ENCODE measurements at places on chromosomes 5 and 9.

DNA sequence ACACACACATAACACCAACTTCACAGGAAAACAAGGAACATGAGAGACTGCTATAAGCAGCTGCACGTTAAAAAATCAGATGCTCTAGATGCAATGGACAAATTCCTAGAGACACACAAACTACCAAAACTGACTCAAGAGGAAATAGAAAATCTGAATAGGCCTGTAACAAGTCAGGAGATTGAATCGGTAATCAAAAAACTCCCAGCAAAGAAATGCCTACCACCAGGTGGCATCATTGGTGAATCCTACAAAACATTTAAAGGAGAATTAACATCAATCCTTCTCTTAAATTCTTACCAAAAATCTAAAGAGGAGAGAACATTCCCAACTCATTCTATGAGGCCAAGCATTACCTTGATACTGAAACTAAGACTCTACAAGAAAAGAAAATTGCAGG is 54.9 kb downstream of the NDST1 start:
- DNase-seq, result peak; percentile 28

- no peak for DNase-seq
Observed at GRCh38 chr9:95772320-95773052, 103.0 kb upstream of the ERCC6L2 start.

GRCh38 chr5:141785135-141785534 is 93.1 kb downstream of the PCDH1 start:
- no peak for DNase-seq

GRCh38 chr9:79705704-79706103 is 133.9 kb downstream of the TLE4 start:
- no peak for DNase-seq

GRCh38 chr5:122874179-122874875 is 28.9 kb downstream of the SNX24 start:
- DNase-seq, result no peak

GRCh38 chr5:163894645-163895044 is 389.2 kb downstream of the MAT2B start:
- DNase-seq, result no peak

DNA sequence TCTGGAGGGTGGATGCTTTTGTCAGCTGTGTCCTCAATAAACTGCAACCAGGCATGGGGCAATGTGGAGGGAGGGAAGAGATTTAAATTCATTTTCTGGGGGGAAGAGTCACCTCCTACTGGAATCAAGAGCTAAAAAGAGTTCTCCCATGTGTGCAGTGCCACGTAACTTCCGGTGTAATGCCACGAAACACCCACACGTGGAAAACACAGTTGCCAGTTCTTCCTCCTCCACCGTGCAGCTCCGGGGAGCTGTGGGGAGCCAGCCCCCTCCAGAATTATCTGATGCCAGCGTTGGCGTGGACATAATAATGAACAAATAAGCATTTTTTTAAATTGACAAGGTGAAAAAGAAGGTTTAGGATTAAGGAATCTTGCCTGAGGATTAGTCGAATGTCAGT is 32.1 kb upstream of the MED10 start:
- DNase-seq, result no peak

GRCh38 chr5:58156973-58157701 is 302.7 kb downstream of the PLK2 start:
- no peak for DNase-seq

- DNase-seq, result no peak
Observed at GRCh38 chr5:155299386-155300005, 285.9 kb downstream of the KIF4B start.

GRCh38 chr5:2175041-2175440 is 292.3 kb upstream of the IRX4 start:
- no peak for DNase-seq

DNA sequence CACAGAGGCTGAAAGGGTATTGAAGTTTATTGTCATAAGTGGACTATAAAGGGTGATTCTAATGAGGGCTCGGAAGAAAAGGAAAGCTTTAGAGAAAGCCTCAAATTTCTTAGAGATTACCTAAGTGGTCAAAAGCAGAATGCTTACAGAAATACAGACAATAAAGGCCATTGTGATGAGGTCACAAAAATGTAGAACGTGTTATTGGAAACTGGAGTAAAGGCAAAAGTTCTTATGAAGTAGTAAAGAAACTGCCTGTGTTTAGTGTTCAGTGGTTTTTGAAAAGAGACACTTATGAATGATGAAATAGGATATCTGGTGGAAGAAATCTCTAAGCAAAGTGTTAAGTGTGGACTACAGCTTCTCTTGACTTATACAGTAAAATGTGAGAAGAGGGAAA is 726.9 kb downstream of the DNAH5 start:
- DNase-seq, result no peak

- no peak for DNase-seq
Observed at GRCh38 chr5:116518423-116518822, 56.2 kb downstream of the SEMA6A start.

DNA sequence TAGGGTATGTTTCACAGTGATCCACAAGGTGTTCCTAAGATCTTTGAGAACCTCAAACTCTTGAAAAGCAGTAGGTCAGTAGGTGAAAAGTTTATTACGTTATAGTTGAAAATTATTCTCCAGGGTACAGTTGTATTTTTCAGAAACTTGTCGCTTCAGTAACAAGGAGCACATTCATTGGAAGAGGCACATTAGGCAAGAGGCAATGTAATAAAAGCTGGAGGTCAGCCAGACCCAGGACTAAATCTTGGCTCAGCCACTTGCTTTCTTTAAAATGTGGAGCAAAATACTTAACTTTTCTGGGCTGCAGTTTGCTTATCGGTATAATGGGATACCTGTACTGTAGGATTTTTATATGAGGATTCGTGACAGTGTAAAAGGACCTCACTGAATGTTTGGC is 45.6 kb downstream of the TLE4 start:
- no peak for DNase-seq

- no peak for DNase-seq
Observed at GRCh38 chr5:173237875-173238220, 2.8 kb upstream of the NKX2-5 start.

GRCh38 chr5:122153230-122153629 is 23.9 kb downstream of the ZNF474 start:
- no peak for DNase-seq

DNA sequence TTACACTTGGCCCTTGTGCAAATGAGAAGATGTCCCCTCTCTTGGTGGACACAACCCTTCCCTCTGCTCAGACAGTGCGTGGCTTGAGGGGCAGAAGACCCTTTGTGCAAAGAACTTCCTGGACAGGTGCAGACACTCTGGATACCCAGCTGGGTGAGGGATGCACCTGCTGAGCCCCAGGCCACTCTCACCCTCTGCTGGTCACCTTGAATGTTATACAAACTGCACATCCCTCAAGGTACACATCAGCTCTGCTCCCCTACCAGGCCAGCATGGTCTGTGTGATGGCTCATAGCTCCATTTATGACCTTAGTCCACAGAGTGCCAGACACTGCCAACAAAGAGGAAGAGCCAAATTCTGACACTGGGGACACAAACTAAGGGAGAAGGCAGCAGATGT is 3.1 kb upstream of the DIRAS2 start:
- no peak for DNase-seq

DNA sequence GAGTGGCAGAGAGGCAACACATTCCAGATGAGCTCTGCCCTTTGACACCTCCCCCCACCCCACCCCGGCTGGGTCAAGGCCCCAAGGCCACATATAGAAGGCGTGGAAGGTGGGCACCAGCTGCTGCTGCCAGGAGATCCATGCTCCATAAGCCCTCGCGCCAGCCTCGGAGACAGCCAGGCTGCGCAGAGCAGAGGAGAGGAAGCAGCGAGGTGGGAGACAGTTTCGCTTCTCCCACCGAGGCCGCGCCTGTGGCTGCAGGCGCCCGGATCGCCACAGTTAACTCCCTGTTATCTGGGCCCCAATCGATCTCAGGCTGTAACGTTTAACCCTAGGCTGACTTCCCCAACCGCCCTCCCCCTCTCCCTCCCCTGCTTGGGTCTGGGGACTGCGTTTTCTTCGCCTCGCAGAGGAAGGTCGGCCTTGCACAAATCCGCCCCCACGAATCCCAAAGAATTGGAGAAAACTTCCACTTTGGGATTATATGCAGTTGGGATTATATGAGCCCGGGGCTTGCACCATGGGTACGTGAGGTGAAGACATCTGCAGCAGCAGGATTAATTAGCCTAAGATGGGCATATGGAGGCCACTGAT is 1.1 kb upstream of the CXXC5 start:
- no peak for DNase-seq

- DNase-seq, result no peak
Observed at GRCh38 chr5:132556153-132556762, 519 bp upstream of the RAD50 start.

- DNase-seq, result peak; percentile 89
Observed at GRCh38 chr9:133115604-133116345, 5.3 kb downstream of the RALGDS start.

DNA sequence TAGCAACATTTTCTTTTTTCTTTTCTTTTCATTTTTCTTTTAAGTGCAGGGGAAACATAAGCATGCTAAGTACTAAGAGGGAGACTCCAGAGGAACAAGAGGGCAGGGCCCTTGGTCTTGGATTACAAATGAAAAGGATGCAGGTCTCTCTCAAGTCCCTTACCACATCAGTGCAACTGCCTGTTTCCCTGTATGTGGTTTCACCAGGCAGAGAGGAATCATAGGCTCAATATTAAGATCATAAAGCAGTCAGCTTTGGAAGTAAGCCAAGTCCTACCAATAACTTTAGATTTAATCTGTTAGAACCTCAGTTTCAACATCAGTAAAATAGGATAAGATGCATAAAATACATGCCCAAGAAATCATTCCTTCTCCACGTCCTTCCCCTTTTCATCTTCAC is 422.7 kb upstream of the PAPPA start:
- no peak for DNase-seq

GRCh38 chr5:155508673-155509072 is 495.1 kb downstream of the KIF4B start:
- DNase-seq, result no peak

GRCh38 chr5:160837211-160837610 is 14.8 kb downstream of the ATP10B start:
- DNase-seq, result no peak

DNA sequence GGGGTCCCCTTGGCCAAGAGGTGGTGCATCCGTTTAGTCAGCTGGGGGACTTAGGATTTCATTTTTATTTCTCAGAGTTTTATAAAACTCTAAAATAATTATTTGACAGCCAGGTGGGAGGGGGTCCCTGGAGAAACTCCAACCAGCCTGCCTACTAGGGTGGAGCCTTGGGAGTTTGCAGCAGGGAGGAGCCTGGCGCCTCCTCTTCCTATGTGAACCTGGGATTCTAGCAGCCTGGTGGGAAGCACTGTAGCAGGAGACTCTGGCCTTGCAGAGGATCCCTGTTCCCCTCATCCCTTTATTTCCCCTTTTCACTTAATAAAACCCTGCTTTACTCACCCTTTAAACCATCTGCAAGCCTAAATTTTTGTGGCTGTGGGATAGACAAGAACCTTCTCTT is 50.8 kb downstream of the FXN start:
- no peak for DNase-seq

GRCh38 chr9:113298311-113298710 is 4.9 kb downstream of the RNF183 start:
- no peak for DNase-seq

- no peak for DNase-seq
Observed at GRCh38 chr9:5786370-5787127, 46.4 kb downstream of the ERMP1 start.

DNA sequence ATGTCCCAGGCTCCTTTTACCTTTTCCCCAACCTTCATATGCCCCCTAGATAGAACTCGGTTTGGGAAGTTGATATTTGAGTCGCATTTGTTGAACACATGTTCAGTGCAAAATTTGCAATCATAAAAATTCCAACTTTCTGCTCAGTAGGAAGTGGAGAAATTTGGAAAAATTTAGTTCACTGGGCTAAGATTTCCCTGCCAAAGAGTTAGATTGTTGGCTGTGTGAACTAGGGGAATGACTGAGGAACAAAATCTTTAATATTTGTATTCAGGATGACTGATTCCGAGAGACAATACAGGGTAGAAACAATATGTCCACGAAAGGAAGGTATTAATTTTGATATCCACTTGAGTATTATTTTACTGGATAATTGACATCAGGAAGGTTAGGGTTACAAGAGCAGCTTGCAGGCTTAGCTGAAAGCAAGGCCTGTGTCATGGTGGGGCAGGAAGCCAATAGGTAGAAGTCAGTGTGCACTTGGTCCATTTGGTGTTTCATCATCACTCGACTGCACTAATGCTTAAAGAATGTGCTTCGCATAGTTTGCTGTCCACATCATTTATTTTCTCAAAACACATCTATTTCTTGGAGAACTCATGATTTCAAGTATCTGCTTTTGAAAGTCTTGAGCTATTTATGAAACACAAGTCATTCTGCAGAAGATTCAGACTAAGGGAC is 59.4 kb upstream of the GNA14 start:
- DNase-seq, result no peak

- no peak for DNase-seq
Observed at GRCh38 chr5:141603923-141604717, 14.7 kb downstream of the DIAPH1 start.

GRCh38 chr9:8857926-8858595 is 1058.5 kb upstream of the DMAC1 start:
- DNase-seq, result no peak

GRCh38 chr9:108972626-108973209 is 38.5 kb downstream of the ABITRAM start:
- no peak for DNase-seq

GRCh38 chr5:175216991-175217390 is 227.0 kb downstream of the DRD1 start:
- no peak for DNase-seq

GRCh38 chr5:75616971-75617621 is 5.8 kb downstream of the ANKDD1B start:
- no peak for DNase-seq

- no peak for DNase-seq
Observed at GRCh38 chr9:26856413-26857032, 36.1 kb downstream of the CAAP1 start.

DNA sequence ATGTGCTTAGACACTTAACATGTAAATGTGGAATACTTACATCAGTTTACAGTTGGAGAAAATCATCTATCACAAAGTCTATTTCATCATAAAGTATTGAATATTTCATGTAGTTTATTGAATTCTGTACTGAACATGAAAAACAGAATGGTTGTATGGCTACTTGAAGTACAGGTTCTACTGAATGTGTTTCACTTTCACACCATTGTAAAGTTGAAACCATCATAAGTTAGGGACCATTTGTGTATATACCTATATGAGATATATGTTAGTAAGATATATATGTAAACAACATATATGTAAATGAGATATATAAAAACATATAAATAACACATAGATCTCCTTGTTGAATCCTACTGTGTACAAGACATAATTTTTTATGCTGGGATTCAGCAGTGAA is 63.0 kb upstream of the TAF11L2 start:
- DNase-seq, result no peak

DNA sequence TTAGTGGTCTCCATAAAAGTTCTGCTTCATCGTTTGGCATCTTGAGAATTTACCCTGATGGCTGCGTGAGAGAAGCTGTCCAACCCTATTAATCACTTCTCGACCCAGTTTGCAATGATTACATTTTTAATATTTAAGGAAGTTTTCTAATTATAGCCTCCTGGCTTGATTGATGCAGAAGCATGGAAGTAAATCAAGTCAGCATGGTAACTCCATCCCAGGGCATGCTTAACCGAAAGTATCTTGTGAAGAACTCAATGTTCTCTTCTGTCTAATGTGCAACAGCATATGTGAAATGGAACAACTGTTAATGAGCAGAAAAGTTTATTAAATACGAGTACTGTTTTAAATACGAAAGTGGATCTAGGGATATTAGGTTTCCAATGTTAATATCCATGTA is 278.9 kb upstream of the CD180 start:
- no peak for DNase-seq
